Heart left ventricle (tissue), 16 donors: ENCODE measurements at places on chromosomes 7 and 10.

DNA sequence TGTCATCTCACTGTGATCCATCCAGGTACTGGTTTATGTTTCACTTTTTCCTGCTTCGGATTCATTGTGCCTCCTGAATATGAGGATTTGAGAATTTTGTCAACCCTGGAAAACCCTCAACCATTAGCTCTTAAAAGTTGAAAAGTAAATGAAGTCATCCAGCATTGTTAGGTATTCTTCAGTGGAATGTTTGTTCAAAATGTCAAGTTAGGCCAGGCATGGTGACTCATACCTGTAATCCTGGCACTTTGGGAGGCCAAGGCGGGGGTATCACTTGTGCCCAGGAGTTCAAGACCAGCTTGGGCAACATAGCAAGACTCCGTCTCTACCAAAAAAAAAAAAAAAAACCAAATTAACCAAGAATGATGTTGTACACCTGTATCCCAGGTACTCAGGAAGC, 222.1 kb downstream of the NSUN6 start:
- H3K4me3 ChIP-seq, result no peak overlapping the region
- no peak for DNase-seq
- no peaks in the 10 kb centered on the region for H3K36me3 ChIP-seq

DNA sequence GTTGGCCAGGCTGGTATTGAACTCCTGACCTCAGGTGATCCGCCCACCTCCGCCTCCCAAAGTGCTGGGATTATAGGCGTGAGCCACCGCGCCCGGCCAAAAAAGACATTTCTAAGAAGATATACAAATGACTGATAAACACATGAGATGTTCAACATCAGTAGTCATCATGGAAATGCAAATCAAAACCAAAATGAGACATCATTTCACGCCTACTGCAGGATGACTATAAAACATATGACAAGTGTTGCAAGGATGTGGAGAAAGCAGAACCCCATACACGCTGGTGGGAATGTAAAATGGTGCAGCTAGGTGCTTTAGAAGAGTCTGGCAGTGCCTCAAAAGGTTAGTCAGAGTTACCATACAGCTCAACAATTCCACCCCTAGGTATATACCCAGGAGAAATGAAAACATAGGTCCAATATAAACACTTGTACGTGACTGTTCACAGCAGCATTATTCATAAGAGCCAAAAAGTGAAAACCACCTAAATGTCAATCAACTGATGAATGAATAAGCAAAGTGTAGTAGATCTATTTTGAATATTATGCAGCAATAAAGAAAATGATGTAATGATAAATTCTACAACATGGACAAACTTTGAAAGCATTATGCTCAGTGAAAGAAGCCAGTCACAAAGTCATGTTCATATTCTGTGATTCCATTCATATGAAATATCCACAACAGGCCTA, 24.5 kb downstream of the TMEM209 start:
- H3K36me3 ChIP-seq, result peaks cover 40% of the 10 kb centered on the region
- H3K4me3 ChIP-seq, result no peak overlapping the region
- no peak overlapping the region for H3K27ac ChIP-seq
- DNase-seq, result no peak
- no peaks in the 10 kb centered on the region for H3K27me3 ChIP-seq

DNA sequence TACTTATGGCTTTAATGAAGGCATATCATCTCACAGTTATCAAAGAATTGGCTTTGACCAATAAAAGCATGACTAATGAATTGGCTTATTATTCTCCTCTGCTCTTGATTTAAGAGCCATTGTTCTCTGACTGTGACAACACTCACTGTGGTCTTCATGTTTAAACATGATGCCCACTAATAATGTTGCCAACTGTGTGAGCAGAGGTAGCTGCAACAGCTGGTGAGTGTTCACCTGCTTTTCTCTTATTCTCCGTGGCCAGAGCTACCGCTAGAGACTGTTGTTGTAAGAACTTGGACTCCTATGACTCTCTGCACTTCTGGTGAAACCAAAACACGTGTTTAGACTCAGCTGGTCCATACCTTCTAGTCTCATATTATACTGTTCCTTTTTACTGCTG, 335.9 kb downstream of the XPNPEP1 start:
- H3K27ac ChIP-seq, result no peak overlapping the region
- H3K27me3 ChIP-seq, result no peaks in the 10 kb centered on the region
- no peaks in the 10 kb centered on the region for H3K4me1 ChIP-seq
- H3K4me3 ChIP-seq, result no peak overlapping the region
- DNase-seq, result no peak
- no peaks in the 10 kb centered on the region for H3K36me3 ChIP-seq

DNA sequence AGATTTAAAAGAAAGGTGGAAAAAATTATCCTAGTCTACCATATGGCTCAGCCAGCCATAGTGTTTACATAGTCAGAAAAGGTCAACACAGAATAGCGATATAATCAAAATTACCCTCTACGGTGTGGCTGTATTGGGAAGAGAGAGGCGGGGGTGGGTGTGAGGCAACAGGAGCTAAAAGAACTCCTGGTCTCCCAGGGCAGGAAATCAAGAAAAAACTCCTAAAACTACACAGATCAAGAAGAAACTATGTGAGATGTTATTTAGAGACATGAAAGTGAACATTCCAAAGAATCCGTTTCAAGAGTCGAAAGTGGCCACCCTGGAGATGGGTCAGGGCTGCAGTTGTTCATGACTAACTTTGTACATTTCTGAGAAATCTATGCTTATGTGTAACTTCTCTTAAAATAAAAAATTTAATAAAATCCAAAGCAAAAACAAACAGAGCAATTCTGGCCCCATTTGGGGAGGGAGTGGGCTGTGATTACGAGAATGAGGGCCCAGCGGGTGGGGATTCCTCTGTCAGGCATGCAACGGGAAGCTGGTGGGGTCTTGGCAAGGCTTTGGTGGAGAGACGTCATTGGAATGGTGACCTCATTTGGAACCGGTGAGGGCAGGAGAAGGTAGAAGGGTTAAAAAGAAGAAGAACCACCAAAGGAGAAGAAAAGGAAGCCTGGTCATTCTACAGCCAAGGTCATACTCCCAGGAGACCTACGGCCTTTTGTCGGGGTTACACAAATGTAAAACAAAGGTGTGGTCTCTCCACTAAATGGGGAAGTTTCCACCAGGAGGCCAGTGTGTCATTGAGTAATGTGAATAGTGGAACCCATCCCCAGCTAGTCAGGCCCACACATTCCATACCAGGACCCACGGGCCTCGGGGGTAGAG, 71.2 kb upstream of the DUSP5 start:
- no peaks in the 10 kb centered on the region for H3K36me3 ChIP-seq
- peaks cover 12% of the 10 kb centered on the region for H3K4me1 ChIP-seq
- peak overlapping the region; percentile 47 for H3K27ac ChIP-seq
- no peaks in the 10 kb centered on the region for H3K27me3 ChIP-seq
- peak; percentile 39 for DNase-seq

- no peaks in the 10 kb centered on the region for H3K36me3 ChIP-seq
Observed at GRCh38 chr10:90805206-90805605, 52.6 kb downstream of the HTR7 start.

DNA sequence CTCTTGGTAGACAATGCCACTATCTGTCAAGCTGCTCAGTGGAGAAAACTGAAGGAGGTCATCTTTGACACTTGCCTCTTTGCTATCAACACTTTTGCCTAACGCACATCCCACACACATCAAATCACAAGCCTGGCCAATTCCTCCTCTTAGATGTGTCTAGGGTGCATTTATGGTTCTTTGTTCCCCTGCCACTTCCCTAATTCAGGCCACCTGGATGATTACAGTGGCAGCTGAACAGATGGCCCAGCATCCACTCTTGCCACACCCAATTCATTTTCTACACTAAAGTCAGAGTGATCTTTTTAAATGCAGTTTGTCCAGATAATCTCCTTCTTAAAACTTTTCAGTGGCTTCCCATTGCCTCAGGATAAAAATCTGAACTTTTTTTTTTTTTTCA, 58.6 kb downstream of the LAMB4 start:
- H3K27me3 ChIP-seq, result no peaks in the 10 kb centered on the region
- no peak for DNase-seq
- no peak overlapping the region for H3K4me3 ChIP-seq
- H3K4me1 ChIP-seq, result no peaks in the 10 kb centered on the region
- H3K36me3 ChIP-seq, result no peaks in the 10 kb centered on the region
